Mesenchymal stem cell (in vitro differentiated cells and primary cell): ENCODE measurements at places on chromosomes 6 and 20.
A peak's percentile ranks its signal among the peaks of the same experiment; 100 is the strongest.

DNA sequence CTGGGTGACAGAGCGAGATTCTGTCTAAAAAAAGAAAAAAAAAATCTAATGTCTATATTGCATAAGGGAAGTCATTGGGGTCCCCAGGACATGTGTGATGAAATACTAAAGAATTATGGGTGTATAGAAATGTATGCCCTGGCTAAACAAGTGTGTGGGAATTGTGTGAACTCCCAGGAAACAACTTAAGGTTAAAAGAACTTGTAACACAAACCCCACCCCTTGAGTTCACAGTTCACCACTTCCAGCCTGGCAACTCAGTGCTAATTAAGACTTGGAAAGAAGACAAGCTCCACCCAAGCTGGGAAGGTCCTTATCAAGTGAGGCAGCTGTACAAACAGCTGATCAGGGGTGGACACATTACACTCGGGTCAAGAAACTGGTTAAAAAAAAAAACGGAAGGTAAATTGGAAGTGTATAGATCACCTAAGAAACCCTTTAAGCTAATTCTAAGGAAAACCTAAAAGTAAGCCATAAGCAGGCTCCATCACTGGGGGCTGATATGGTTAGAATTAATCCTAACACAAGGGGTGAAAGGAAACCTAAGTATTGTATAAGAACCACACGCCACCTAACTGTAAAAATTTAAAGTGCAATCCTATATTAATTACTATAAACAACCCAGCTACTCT, 25.2 kb downstream of the HLA-A start:
- no peaks in the 10 kb centered on the region for H3K36me3 ChIP-seq
- no peak overlapping the region for H3K4me3 ChIP-seq

- peaks cover 1% of the 10 kb centered on the region for H3K4me1 ChIP-seq
- no peaks in the 10 kb centered on the region for H3K27me3 ChIP-seq
- no peak overlapping the region for H3K27ac ChIP-seq
- DNase-seq: no peak
Measured at GRCh38 chr20:14715400-14715799, 378.0 kb upstream of the FLRT3 start.

GRCh38 chr20:62660240-62660615, 17.9 kb downstream of the SLCO4A1 start:
- H3K27me3 ChIP-seq: peaks cover 5% of the 10 kb centered on the region
- peaks cover 89% of the 10 kb centered on the region for H3K36me3 ChIP-seq
- peaks cover 12% of the 10 kb centered on the region for H3K4me1 ChIP-seq
- H3K27ac ChIP-seq: no peak overlapping the region

GRCh38 chr6:53887316-53887715, 92.5 kb downstream of the LRRC1 start:
- H3K4me1 ChIP-seq: no peaks in the 10 kb centered on the region
- no peak for DNase-seq
- no peaks in the 10 kb centered on the region for H3K36me3 ChIP-seq
- H3K27ac ChIP-seq: no peak overlapping the region
- no peaks in the 10 kb centered on the region for H3K27me3 ChIP-seq
- no peak overlapping the region for H3K4me3 ChIP-seq

DNA sequence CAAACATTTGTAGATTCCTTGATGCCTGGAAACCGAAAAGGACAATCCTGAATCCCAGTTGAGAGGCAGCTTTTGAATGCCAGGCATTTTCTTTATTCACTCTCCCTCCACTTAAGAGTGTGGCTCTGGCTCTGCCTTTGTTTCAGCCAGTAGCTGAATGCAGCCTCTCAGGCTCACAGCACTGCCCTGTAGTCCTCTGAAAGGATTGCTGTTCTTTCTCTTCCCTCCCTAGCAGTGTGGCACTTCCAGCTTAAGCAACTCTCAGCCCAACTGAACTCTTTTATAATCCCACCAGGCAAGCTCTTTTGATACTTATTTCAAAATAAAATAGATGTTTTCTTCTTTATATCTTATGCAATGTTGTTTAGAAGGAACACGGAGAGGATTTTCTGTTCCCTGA, 415.6 kb downstream of the GJA1 start:
- no peaks in the 10 kb centered on the region for H3K4me1 ChIP-seq
- no peaks in the 10 kb centered on the region for H3K27me3 ChIP-seq
- H3K36me3 ChIP-seq: no peaks in the 10 kb centered on the region
- no peak overlapping the region for H3K4me3 ChIP-seq
- peak; percentile 41 for DNase-seq
- H3K27ac ChIP-seq: no peak overlapping the region

DNA sequence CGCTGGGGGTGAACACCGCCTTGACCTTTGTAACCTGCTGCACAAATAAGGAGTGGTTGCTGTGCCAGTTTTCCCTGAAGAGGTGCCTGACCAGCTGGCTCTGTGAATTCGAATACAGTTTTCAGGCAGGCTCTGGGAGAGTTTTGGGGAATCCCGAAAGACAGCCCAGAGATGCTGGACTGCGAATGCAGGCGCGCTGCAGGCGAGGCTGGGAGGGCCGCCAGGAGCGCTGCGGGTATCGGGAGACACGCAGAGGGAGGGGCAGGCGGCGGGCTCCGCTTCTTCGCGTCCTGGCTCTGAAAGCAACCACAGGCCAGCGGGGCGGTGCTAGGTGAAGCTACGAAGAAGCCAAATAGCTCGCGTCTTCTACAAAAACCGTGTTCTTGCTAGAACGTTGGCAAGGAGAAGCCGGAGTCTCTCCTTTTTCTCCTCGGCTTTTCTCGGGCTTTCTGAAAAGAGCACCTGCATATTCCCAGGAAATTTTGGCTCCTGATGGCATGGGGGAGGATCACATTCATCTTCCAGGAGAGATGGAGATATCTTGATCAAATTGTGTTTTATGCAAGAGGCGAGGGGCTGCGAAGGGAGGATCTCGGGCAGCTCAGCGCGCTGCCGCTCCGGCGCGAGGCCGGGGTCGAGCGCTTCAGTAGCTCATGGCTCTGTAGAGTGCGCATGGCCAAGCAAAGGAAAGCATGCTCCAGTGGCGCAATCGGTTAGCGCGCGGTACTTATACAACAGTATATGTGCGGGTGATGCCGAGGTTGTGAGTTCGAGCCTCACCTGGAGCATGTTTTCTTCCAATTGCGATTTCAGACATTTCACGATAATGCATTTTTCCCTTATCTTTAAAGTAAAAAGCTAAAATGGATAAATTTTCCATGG, 158.1 kb upstream of the ZNF184 start:
- H3K27me3 ChIP-seq: peaks cover 3% of the 10 kb centered on the region
- H3K36me3 ChIP-seq: no peaks in the 10 kb centered on the region
- peaks cover 6% of the 10 kb centered on the region for H3K4me1 ChIP-seq
- peak; percentile 60 for DNase-seq
- no peak overlapping the region for H3K27ac ChIP-seq
- peak overlapping the region; percentile 72 for H3K4me3 ChIP-seq
